Mononuclear cell (primary cell): ENCODE measurements at places on chromosomes 2 and 18. TPM values are rescaled to one million over a fixed set of nuclear protein-coding genes. Genes with fewer than 3 reads are reported as not detected.

AOX1 gene
- total RNA-seq = not detected

FEV gene
- total RNA-seq = not detected

SLC23A3 gene
- total RNA-seq = 0.31 TPM

CFAP221 gene
- 0.31 TPM for total RNA-seq

CNTNAP5 gene
- not detected for total RNA-seq

TNP1 gene
- not detected for total RNA-seq

AFF3 gene
- total RNA-seq = 21.9 TPM

MYO5B gene
- under 0.01 TPM for total RNA-seq

PLB1 gene
- 9.2 TPM for total RNA-seq

CCDC74A gene
- total RNA-seq = 0.84 TPM

ALLC gene
- not detected for total RNA-seq

SPDYA gene
- total RNA-seq = 12.4 TPM

ME2 gene
- total RNA-seq = 42.2 TPM

RAD51AP2 gene
- not detected for total RNA-seq

ZNF2 gene
- 0.10 TPM for total RNA-seq

CNDP1 gene
- total RNA-seq = not detected

MFSD2B gene
- 1.5 TPM for total RNA-seq

FOXD4L1 gene
- 0.10 TPM for total RNA-seq

SERPINB4 gene
- not detected for total RNA-seq

PASK gene
- 101 TPM for total RNA-seq

UGT1A10 gene
- not detected for total RNA-seq

SERPINB11 gene
- total RNA-seq = not detected

KATNAL2 gene
- total RNA-seq = 0.42 TPM

APOB gene
- total RNA-seq = not detected

ARHGAP25 gene
- total RNA-seq = 28.2 TPM

IL36RN gene
- total RNA-seq = not detected

REG3G gene
- total RNA-seq = not detected

C2orf68 gene
- total RNA-seq = 24.0 TPM

INHA gene
- not detected for total RNA-seq

NEURL3 gene
- 0.52 TPM for total RNA-seq

ERBB4 gene
- not detected for total RNA-seq

DQX1 gene
- not detected for total RNA-seq

ASB18 gene
- total RNA-seq = not detected

MAT2A gene
- 67.0 TPM for total RNA-seq

KCNIP3 gene
- total RNA-seq = not detected

FRZB gene
- under 0.01 TPM for total RNA-seq

G6PC2 gene
- total RNA-seq = not detected

PDCD1 gene
- total RNA-seq = 2.0 TPM

RAB6C gene
- 0.10 TPM for total RNA-seq

CHRND gene
- total RNA-seq = not detected

PID1 gene
- 8.4 TPM for total RNA-seq

CDK15 gene
- total RNA-seq = not detected

WBP1 gene
- total RNA-seq = 18.5 TPM

SGPP2 gene
- 0.94 TPM for total RNA-seq

LRRC30 gene
- not detected for total RNA-seq

SERPINB3 gene
- not detected for total RNA-seq

CIB4 gene
- not detected for total RNA-seq

NT5C1B gene
- total RNA-seq = not detected

NAT8 gene
- total RNA-seq = not detected

LINC00305 gene
- not detected for total RNA-seq

RABL2A gene
- total RNA-seq = 8.4 TPM

SPAST gene
- total RNA-seq = 47.3 TPM

COQ10B gene
- total RNA-seq = 109 TPM

PARD6G gene
- 0.73 TPM for total RNA-seq

HOXD13 gene
- total RNA-seq = not detected

ANKRD53 gene
- total RNA-seq = 0.10 TPM

MLPH gene
- not detected for total RNA-seq
